ENCODE measurements at places on chromosomes 2 and 18. TPM values are rescaled to one million over a fixed set of nuclear protein-coding genes. Genes with fewer than 3 reads are reported as not detected.

Gene PGAP1
- 16.1 TPM for total RNA-seq

Gene LYPD1
- 1.9 TPM for total RNA-seq

Gene CYRIA
- 18.7 TPM for total RNA-seq

Gene GRHL1
- total RNA-seq: 86.3 TPM

Gene REG1B
- total RNA-seq: not detected

Gene NR4A2
- 3.8 TPM for total RNA-seq

Gene MEIS1
- 37.9 TPM for total RNA-seq

Gene NEB
- total RNA-seq: 2.6 TPM

Gene ITGA6
- 93.1 TPM for total RNA-seq

Gene VAPA
- 235 TPM for total RNA-seq

- no peaks in the 10 kb centered on the region for H3K27me3 ChIP-seq
- no peaks in the 10 kb centered on the region for H3K4me1 ChIP-seq
Measured at GRCh38 chr2:205757271-205757670, 75.0 kb downstream of the NRP2 start.

DNA sequence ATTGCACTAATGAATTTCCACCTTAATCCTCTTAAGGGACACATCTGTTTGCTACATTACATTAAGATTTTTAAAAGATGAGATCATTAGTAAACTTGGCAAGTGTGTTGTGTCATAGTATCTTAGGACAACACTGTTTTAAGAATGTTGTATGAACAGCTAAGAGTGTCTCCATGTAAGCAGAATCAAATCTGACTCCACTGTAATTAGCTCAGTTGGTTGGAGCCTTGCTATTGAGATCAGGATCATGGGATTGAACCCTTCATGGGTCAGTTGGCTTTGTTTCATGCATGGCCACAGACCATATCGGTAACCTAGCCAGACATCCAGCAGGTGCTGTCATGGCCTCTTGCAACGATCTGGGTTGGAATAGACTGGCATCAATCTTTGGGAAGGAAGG is 5.2 kb downstream of the FHOD3 start:
- no peak for DNase-seq
- no peak overlapping the region for H3K4me3 ChIP-seq
- H3K36me3 ChIP-seq: no peaks in the 10 kb centered on the region

- no peak overlapping the region for H3K4me3 ChIP-seq
- no peaks in the 10 kb centered on the region for H3K4me1 ChIP-seq
- no peak overlapping the region for H3K27ac ChIP-seq
- no peaks in the 10 kb centered on the region for H3K36me3 ChIP-seq
- no peak for DNase-seq
Measured at GRCh38 chr2:52961403-52961802, 806.2 kb upstream of the CHAC2 start.

GRCh38 chr2:71730785-71731383 is 277.5 kb downstream of the DYSF start:
- no peak for DNase-seq
- H3K36me3 ChIP-seq: no peaks in the 10 kb centered on the region
- no peak overlapping the region for H3K27ac ChIP-seq
- H3K4me3 ChIP-seq: no peak overlapping the region
- no peaks in the 10 kb centered on the region for H3K4me1 ChIP-seq

DNA sequence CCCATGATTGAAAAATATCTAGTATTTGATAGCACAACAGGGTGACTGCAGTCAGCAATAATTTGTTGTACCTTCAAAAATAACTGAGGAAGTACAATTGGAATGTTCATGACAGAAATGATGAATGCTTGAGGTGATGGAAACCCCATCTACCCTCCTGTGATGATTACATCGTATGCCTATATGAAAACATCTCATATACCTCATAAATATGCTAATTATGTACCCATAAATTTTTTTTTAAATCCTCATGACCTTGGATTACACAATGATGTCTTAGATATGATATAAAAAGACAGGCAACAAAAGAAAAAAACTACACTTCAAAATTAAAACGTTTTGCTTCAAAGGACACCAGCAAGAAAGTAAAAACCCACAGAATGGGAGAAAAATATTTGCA is 1.4 kb upstream of the POLR1B start:
- H3K4me1 ChIP-seq: peaks cover 9% of the 10 kb centered on the region
- H3K4me3 ChIP-seq: no peak overlapping the region
- no peaks in the 10 kb centered on the region for H3K27me3 ChIP-seq
- H3K27ac ChIP-seq: no peak overlapping the region
- no peaks in the 10 kb centered on the region for H3K36me3 ChIP-seq

- H3K4me1 ChIP-seq: no peaks in the 10 kb centered on the region
- H3K27ac ChIP-seq: no peak overlapping the region
- no peaks in the 10 kb centered on the region for H3K27me3 ChIP-seq
- H3K36me3 ChIP-seq: no peaks in the 10 kb centered on the region
- DNase-seq: no peak
Measured at GRCh38 chr18:32483002-32483401, 12.3 kb upstream of the GAREM1 start.

DNA sequence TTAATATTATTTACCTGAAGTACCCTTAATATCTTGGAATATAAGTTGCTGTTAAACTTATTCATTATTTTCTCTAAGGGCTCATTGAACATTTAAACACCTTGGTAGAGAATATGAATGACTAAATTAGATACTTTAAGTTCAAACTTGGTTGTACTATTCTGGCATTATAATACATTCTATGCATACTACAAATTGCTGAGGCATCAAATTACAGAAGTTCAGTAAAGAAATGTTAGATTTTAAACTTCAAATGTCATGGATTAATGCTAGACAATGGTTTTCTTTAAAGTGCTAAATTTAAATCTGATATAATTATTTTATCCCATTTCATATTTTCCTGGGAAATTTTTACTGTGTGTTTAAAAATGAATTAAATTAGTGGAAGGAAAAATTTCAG is 63.1 kb downstream of the CDCA7 start:
- H3K4me3 ChIP-seq: no peak overlapping the region
- H3K4me1 ChIP-seq: no peaks in the 10 kb centered on the region
- DNase-seq: no peak
- no peaks in the 10 kb centered on the region for H3K27me3 ChIP-seq
- H3K27ac ChIP-seq: no peak overlapping the region
- H3K36me3 ChIP-seq: no peaks in the 10 kb centered on the region

GRCh38 chr2:88265352-88266303 is 95.5 kb downstream of the THNSL2 start:
- DNase-seq: no peak
- H3K4me3 ChIP-seq: no peak overlapping the region
- no peaks in the 10 kb centered on the region for H3K27me3 ChIP-seq
- no peaks in the 10 kb centered on the region for H3K4me1 ChIP-seq

DNA sequence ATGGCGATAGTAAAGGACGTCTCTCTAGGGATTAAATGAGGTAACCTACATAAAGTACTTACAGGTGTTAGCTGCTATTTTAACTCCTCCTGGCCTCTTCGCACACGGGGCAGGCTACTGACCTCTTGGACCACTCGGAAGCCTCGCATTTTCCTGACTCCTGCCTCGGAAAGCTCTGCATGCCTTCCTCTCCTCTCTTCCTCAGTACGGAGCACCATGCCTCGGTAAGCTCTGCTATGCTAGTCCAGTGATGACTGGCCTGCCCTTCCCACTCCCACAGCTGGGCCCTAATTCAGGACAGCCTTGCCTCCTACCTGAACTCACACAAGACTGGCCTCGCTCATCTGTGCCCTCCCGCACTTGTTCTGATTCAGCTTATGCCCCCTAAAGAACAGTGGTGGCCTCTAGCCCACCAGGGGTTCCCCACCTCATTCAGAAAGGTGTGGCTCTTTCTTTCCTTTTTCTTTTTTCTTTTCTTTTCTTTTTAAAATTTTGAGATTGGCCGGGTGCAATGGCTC is 22.7 kb upstream of the HPCAL1 start:
- no peaks in the 10 kb centered on the region for H3K4me1 ChIP-seq
- no peak overlapping the region for H3K27ac ChIP-seq
- no peaks in the 10 kb centered on the region for H3K27me3 ChIP-seq
- DNase-seq: no peak
- H3K4me3 ChIP-seq: no peak overlapping the region
